ENCODE measurements at places on chromosomes 1 and 21. TPM values are rescaled to one million over a fixed set of nuclear protein-coding genes. Genes with fewer than 3 reads are reported as not detected.

NECTIN4 gene
- 0.08 TPM for total RNA-seq

TRIM45 gene
- 3.3 TPM for total RNA-seq

LENEP gene
- total RNA-seq, result not detected

PALMD gene
- not detected for total RNA-seq

TMEM82 gene
- total RNA-seq, result not detected

NCAM2 gene
- 10.2 TPM for total RNA-seq

ANGPTL3 gene
- total RNA-seq, result not detected

SHCBP1L gene
- not detected for total RNA-seq

TCHHL1 gene
- total RNA-seq, result not detected

TRIM17 gene
- total RNA-seq, result 0.36 TPM

FCGR3A gene
- not detected for total RNA-seq

ADAMTS5 gene
- 12.1 TPM for total RNA-seq

SFN gene
- total RNA-seq, result 0.22 TPM

IL19 gene
- not detected for total RNA-seq

SPRR2B gene
- not detected for total RNA-seq

LORICRIN gene
- total RNA-seq, result not detected

HCRTR1 gene
- not detected for total RNA-seq

PRAMEF7 gene
- total RNA-seq, result not detected

SPATA46 gene
- total RNA-seq, result not detected

FOXD2 gene
- 0.31 TPM for total RNA-seq

OR2T10 gene
- total RNA-seq, result not detected

OR2AK2 gene
- not detected for total RNA-seq

RNU5D-1 gene
- not detected for total RNA-seq

AUNIP gene
- 1.6 TPM for total RNA-seq

HRNR gene
- total RNA-seq, result not detected

CLCA1 gene
- total RNA-seq, result not detected

CD34 gene
- 0.31 TPM for total RNA-seq

CDK11B gene
- total RNA-seq, result 27.5 TPM

UBL4B gene
- total RNA-seq, result 0.92 TPM

TIE1 gene
- total RNA-seq, result 0.18 TPM

COL6A1 gene
- 409 TPM for total RNA-seq

E2F2 gene
- 1.8 TPM for total RNA-seq

RGS18 gene
- 0.08 TPM for total RNA-seq

AGPAT3 gene
- 86.6 TPM for total RNA-seq

FCAMR gene
- not detected for total RNA-seq

MSH4 gene
- total RNA-seq, result not detected

NPHS2 gene
- not detected for total RNA-seq

FAF1 gene
- 66.6 TPM for total RNA-seq

VSIG8 gene
- total RNA-seq, result not detected

GADD45A gene
- 78.4 TPM for total RNA-seq

KLF17 gene
- total RNA-seq, result not detected

SPRR3 gene
- total RNA-seq, result not detected

MPZ gene
- total RNA-seq, result 0.51 TPM

LIPI gene
- not detected for total RNA-seq

REN gene
- total RNA-seq, result not detected

LMNA gene
- total RNA-seq, result 1,541 TPM

GBP7 gene
- not detected for total RNA-seq

TNN gene
- not detected for total RNA-seq

C1orf210 gene
- not detected for total RNA-seq

LPGAT1 gene
- 47.2 TPM for total RNA-seq

TTC22 gene
- total RNA-seq, result not detected

OR10J1 gene
- total RNA-seq, result not detected
